ENCODE measurements at places on chromosomes 11 and 22.

- no peak for DNase-seq
These were observed 47.7 kb downstream of the SLC22A9 start for GRCh38 chr11:63417174-63417852.

DNA sequence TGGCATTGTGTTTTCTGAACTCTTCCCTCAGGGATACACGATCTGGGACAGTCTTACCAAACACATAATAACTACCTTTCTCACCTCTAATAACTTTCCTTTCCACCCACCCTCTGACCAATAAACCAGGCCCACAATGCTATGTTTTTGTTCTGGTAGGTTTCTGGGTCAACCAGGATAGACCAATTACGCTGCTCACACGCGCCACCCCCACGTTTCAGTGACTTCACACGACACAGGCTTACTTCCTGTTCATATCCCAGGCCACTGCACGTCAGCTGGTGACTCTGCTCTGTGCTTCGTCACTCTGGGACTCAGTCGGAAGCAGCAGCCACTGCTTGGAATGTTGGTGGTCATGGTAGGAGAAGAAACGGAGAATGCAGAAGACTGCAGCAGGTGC, 2.5 kb downstream of the KRTAP5-4 start:
- DNase-seq = no peak

GRCh38 chr11:123640677-123641494, 13.5 kb downstream of the SCN3B start:
- no peak for DNase-seq

DNA sequence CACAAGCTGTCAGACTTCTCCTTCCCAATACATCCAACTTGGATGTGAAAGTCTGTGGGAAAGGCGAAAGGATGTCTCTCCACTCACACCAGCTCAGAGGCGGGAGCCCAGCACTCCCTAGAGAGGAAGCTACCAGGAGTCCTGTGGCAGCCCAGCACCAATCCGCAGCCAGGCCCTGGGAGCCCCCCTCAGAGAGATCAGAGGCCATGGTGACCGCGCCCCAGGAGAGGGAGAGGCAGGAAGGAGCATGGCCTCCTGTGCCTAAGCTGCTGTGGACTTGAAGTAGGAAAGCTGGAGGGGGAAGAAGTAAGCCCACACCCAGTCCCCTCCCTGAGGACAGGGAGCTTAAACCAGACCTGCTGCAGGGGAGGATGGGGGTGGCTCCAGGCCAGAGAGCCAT, 24.4 kb upstream of the IGSF9B start:
- DNase-seq = no peak

DNA sequence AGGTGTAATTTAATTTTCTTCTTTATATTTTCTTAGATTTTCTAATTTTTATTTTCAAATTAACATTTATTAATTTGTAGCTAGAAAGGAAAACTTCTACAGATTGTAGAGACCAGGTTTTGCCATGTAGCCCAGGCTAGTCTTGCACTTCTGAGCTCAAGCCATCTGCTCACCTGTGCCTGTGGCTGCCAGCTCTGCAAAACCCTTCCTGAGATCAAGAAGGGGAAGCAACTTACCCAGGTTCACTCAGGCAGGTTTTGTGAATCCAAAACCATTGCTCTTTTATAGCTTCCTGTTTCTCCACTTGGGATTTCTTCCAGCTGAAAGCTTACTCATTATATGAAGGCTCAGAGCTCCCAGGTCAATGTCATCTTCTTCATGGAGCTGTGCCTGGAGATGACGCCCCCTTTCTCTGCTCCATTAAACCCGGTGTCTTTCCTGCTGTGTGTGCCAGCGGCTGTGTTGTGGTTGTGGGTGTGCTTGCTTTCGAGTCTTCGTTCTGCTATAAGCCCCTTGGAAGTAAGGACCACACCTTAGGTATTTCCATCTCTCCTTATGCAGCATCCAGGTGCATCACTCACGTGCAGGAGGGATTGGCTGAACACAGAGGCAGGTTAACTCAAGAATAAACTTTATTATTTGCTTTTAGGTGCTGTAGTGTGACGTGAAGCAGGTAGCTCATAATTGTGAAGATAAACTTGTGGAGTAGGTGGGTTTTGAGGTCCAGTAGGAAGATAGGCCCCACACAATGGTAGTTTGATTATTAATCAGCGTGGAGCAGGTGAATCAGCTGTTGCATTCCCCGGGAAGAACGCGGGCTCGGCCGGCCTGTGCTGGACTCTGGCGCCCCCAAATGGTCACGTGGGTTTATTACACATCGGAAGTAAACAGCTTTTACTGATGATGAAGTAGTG, 42.2 kb upstream of the INCENP start:
- peak; percentile 74 for DNase-seq

DNA sequence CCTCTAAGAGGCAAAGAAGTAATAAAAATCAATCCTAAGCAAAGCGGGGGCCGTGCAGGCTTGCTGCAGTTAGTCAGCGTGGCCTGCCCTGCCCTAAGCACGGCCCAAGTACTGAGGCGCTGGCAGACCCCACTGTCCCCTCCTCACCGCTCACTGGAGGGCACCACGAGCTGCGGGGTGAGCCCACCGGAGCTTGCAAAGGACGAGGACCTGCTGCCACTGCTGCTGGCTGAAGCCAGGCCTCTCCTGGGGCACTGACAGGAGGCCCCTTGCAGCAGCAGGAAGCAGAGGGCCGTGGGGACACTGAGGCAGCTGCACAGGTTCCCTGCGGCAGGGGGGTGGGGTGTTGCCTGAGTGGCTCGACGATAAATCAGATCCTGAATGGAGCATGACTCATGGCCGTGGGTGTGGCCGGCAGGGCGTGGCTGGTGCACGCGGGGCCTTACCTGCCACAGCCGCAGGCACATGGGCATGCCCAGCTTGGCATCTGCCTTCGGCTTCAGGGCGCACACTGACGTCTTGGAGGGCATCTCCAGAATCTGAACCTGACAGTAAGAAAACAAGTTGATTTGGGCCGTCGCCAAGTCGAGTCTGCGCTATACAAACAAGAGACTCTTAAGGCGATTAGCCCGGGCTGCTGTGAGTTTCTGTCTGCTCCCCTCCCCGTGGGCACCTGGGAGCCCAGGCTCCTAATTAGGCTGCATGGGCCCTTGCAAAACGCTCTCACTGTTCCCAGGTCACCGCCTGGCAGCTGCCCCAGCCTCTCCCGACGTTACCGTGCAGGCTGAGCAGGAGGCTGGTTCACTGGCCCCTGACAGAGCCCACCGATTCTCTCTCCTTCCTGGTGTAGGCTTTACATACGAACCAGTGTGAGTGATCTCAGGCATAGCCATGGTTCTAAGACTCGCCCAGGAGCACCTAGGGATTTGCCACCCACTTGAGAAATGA, 45.9 kb downstream of the TBX1 start:
- no peak for DNase-seq

GRCh38 chr11:113417428-113417827, 29.8 kb downstream of the ANKK1 start:
- no peak for DNase-seq

DNA sequence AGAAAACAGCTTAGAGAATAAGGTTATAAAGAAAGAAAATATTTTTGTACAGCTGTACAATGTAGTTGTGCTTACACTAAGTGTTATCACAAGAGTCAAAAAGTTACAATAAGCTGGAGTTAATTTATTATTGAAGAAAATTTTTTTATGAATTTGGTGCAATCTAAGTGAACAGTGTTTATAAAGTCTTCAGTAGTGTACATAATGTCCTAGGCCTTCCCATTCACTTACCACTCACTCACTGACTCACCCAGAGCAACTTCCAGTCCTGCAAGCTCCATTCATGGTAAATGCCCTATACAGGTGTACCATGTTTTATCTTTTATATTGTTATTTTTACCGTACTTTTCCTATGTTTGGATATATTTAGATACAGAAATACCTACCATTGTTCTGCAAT, 34.7 kb downstream of the GDPD4 start:
- DNase-seq = no peak

DNA sequence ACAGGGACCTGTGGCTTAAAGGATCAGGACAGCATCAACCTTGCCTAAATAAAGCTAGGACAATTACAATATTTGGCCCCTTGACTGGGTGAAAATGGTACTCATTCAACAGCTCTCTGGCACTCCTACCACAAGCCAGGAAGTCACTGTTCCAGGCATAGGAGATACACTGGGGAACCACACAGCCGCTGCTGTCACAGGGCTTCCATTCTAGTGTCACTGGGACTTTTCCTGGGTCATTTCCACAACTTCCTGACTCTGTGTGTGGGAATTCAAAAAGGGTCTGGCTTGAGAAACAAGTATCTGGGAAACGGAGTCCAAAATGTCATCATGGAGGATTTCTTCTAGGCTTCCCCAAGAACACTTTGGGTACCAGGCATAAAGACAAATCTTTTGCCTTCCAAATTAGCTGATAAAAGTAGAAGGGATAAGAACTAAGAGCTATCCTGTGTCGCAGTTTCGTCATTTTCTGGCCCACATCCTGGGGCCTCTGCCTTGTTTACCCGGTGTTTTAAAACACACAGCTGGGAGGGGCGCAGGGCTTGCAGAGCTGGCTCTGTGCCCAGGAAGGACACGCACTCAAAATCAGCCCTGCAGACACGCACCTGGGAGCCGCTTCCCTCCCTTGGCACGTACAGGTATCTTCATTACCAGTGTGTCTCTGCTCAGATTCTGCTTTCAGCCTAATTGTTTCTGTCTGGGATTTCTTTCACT, 38.0 kb downstream of the TMEM45B start:
- DNase-seq = peak; percentile 82

DNA sequence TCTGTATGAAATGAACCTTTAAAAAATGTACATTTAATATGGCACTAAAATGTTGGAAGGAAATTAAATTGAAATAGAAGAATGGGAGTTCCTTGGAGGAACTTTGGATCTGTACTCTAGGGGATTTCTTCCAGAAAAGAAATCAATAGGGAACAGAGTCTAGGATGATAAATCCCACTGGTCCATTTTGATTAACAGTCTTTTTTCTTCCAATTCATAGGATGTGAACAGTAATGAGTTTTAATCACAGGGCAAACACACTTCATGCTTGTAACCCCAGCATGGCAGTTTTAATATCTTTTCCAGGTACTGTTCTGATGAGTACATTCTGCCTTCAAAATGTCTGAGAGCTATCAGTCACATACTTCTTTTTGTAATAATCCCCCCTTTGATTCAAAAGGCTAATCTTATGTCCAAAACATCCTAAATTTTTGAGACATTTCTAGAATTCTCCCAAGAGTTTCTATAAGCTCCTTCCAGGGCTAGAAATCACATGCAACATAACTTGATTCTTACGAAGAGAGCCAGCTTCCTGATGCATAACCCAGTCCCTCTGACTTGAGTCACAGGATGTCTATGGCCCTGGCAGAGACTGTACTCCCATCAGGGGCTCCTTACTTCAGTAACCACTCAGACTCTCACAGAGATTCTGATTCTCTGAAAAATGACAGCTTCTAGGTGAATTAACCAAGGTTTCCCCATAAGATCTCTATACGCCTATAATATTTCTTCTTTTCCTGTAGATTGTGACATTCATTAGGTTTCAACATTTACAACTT, 112.9 kb downstream of the SLC36A4 start:
- no peak for DNase-seq

DNA sequence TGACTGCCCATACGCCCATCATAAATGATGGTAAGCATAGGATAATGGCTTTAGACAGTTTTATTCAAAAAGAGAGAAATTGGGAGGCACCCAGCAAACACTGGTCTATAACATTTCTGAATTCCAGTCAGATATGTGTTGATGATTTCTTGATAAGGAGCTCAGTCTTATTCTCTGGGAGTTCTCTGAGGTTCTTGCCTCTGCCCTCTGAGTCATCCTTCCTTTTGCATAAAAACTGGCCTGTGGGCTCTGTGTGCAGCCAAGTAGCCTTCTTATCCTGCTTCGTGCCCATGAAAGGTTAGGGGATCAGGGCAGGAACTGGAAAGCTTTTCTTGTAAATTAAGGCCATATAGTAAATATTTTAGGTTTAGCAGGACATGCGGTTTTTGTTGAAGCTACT, 48.9 kb downstream of the FAR1 start:
- DNase-seq = no peak

DNA sequence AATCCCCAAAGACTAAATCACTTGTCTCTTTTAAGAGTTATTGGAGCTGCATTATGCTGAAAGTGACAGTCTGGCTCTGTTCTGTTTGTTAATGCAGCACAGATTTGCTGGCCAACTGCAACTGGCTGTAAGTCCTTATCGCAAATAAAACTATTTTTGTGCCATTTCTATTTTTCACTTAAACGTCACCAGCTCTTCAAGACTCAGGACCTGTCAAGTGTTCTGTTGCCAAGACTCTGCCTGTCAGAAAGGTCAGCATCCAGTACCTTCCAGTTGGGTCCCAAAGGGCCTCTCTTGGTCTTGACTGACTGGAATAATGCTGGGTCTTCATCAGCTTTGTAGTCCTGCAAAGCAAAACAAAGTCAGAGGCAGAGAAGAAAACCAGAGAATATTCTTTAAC, 45.6 kb downstream of the PITPNB start:
- DNase-seq = no peak

DNA sequence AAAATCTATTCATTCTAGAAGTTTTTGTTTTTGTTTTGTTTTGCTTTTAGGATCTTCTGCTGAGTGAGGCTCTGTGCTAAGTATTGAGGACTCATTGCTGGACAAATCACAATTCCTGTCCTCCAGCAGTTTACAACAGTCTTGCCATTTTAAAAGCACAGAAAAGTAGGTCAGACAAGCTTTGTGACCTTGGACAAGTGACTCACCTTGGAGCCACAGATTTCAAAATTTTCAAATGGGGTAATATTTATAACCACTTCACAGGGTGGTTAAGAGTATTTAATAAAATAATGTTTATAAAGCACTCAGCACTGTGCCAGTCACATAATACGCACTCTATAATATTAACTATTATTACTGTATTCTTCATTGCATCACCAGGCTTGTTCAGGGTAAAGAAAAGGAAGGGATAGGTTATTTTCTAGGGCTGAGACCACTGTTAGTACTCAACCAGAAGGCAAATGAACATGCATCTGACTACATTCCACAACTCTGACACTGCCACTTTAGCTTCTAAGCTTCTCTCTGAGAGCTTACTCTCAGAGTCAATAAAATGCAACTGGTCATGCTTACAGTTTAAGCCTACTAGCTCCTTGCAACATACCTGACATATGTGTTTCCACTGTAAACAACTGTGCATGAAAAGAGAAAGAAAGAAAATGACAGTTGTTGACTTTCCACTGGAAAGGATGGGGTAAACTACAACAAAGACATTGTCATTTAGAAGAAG, 63.2 kb upstream of the FIBIN start:
- DNase-seq = no peak

GRCh38 chr11:82092904-82093303, 640.8 kb downstream of the FAM181B start:
- DNase-seq = no peak
